ENCODE measurements at places on chromosomes 4 and X. TPM values are rescaled to one million over a fixed set of nuclear protein-coding genes. Genes with fewer than 3 reads are reported as not detected.
A peak's percentile ranks its signal among the peaks of the same experiment; 100 is the strongest.

GAGE13 gene
- not detected for total RNA-seq

MAGEC1 gene
- total RNA-seq: not detected

AWAT2 gene
- total RNA-seq: not detected

NKRF gene
- 13.6 TPM for total RNA-seq

LNX1 gene
- total RNA-seq: not detected

CCDC158 gene
- total RNA-seq: not detected

MTTP gene
- total RNA-seq: 12.0 TPM

LIN54 gene
- total RNA-seq: 20.8 TPM

NPY2R gene
- not detected for total RNA-seq

RBM46 gene
- total RNA-seq: not detected

GRCh38 chr4:114116861-114117260 lies 137.4 kb upstream of the ARSJ start:
- no peak for DNase-seq

GRCh38 chr4:88144048-88144447 lies 14.4 kb downstream of the ABCG2 start:
- no peak for DNase-seq

DNA sequence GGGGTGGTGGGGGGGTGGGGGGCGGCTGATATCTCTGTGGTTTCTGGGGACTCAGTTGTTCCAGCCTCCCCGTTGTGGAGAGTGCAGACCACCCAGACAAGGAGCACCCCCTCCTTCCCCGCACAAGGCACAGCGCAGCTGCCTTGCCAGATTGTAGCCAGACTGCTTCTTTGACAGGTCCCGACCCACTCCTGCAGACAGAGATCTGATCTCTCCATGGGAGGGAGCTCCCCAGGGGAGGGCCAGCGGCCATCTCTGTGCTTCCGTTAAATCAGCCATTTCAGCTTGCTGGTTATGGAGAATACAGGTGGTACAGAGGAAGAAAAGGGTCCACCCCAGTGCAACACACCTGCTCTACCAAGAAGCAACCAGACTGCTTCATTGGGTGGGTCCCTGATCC lies 80.8 kb downstream of the FGF16 start:
- DNase-seq: no peak

DNA sequence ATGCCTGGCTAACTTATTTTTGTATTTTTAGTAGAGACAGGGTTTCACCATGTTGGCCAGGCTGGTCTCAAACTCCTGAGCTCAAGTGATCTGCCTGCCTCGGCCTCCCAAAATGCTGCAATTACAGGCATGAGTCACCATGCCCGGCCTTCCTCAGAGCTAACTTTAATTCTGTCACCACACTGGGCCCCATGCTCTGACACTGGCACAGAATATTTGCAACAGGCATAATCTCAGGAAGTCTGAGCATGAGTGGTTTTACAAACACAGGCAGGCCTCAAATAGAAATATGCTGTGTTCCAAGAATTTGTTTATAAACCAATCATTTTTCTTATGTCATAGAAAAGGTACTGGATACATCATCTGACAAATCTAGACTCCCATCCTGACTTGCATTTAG lies 32.7 kb upstream of the FAM9C start:
- DNase-seq: no peak

- DNase-seq: no peak
Measured at GRCh38 chr4:155617296-155617695, 49.4 kb upstream of the GUCY1A1 start.

DNA sequence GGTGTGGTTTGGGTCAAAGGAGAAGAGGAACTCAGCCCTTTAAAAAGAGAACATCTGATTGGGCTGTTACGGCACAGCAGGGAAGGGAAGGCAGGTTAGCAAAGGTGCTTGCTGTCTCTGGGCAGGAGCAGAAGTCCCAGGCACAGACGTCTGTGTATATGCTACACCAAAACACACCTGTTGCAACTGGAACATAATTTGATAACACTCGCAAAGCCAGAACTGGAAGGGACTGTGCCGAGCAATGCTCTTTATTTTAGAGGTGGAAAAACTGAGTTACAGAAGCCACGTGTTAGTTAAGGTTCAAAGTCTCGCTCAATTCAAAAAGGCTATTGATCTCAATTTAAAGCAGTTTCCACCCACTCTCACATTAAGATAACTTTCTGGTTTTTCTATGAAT lies 2.2 kb upstream of the FAM114A1 start:
- DNase-seq: no peak

DNA sequence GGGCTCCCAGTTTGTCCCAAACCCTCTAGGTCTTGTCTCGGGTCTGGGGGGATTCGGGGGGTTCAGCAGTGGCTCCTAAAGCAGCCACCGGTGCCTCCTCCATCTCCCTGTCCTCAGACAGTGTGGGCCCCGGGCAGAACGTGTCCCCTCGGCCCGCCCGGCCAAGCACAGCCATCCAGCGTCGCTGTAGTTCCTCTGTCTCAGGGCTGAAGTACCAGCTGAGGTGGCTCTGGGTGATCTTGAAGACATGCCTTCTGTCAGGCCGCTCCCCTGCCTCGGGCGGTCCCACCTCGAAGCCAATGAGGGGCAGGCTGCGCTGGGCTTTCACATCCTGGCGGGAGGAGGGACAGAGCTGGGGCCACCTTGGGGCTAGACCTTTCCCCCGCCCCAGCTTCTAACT lies 5.9 kb downstream of the TSR2 start:
- no peak for DNase-seq

DNA sequence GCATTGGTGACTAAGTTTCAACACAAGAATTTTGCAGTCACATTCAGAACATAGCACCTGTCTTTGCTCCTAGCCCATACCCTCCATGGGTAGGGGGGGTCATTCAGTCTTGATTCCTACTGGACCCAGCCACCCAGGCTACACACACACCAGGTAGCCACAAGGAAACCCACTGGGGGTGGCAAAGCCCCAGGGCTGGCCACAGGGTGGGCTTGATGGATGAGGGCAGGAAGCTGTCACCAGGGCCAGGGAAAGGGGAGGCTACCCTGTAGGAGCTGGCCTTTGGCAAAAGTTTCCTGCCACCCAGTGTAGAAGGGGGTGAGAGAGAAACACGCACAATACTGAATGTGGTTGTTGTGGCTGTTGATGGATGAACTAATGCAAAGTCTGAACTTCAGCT lies 74.5 kb upstream of the NKX1-1 start:
- DNase-seq: no peak

DNA sequence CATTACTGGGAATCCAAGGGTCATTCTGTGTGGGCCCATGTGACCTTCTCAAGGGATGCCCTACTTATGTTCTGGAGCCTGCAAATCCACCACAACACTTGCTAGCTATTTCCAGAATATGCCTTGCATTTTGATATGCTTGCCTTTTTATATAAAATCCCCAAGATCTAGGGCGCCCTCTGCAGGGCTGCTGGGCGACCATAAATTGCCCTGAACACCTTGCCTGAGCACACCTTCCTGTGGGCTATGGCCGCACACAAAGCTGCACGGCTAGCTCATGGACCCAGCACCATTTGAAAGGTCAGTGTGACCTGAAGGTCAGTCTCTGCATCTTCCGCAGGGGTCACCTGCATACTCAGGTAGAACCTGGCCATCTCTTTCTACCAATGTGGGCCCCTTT lies 311.7 kb downstream of the NLGN4X start:
- no peak for DNase-seq

DNA sequence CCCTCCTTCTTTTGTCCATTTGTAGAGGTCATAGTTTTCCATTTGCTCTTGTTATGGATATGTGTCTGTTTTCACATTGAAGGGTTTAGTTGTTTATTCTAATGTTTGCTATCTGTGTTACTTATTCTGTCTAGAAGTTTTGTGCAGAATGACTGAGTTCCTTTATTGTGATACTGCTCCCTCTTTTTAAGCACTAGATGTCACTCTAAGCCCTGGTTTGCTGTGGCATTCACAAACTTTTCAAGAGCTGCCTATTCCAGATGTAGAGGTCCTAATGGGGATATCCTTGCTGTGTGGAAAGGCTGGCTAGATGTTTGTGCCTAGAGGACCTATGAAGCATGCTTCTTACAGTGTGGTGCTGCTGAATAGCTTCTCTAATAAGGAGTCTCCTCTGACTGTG lies 338.6 kb downstream of the SPIN4 start:
- DNase-seq: no peak

DNA sequence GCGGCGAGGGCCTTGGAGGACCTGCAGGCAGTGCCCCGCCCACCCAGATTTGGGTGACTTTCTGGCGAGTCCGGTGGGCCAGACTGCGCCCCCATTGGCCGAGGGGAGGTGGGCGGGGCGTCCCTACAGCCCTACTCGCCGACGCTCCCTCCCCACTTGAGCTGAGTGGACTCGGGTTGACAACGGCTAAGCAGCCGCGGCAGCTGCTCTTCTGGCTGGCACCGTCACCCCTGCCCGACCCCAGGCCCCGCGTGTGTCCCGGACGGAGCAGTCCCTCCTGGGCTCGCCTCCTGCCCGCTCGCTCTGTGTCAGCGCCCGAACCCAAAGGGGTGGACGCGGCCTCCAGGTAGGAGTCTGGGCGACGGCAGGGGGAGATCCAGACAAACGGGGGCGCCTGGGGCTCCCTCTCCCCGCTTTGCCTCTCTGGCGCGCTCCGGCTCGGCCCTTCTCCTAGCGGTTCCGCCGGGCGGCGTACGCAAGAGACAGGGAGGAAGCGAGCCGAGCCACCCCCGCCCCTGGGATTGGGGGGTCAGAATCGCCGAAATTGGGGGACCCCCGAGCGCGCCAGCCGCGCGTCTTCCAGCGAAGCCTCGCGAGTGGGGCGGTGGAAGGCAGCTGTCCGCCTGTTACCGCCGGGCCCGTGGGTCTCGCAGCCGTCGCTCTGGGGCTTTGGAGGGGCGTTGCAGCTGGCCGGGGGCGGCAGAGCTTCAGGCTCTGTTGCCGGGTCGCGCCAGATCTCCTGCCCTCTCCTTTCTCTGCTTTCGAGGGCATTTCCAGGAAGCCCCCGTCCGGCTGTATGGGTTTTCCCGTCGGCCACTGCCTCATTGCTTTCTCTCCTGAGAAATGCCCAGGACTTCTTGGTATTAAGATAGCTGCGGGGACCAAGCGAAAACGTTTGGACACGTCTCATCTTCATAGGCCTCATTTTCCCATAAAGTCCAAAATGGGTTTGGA lies 46.3 kb downstream of the STARD8 start:
- peak; percentile 25 for DNase-seq

GRCh38 chrX:117959045-117959444 lies 157.6 kb downstream of the KLHL13 start:
- DNase-seq: no peak

GRCh38 chr4:79526641-79527565 lies 118.9 kb upstream of the GK2 start:
- no peak for DNase-seq

DNA sequence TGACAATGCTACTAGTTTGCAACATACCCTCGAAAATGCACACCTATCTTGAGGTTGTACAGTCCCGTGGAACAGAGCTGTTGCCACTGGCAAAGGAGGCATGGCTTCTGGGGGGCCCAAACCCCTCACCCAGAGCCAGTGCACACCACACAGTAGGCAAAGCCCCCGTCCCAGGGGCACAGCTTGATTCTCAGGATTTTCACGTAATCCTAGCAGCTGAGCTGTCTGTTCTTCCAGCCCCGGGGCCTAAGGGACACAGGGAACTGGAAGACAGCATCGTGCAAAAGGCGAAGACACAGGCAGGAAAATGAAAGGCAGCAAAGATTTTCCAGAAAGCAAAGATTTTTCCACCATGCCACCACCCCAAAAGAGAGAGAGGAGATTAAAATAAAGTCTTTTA lies 77.2 kb downstream of the JAKMIP1 start:
- DNase-seq: no peak

- no peak for DNase-seq
Measured at GRCh38 chrX:78748846-78749245, 1.3 kb downstream of the LPAR4 start.

GRCh38 chrX:76428243-76429130 lies 977 bp downstream of the MAGEE1 start:
- no peak for DNase-seq

GRCh38 chrX:72676465-72676864 lies 37.6 kb downstream of the PHKA1 start:
- DNase-seq: no peak

DNA sequence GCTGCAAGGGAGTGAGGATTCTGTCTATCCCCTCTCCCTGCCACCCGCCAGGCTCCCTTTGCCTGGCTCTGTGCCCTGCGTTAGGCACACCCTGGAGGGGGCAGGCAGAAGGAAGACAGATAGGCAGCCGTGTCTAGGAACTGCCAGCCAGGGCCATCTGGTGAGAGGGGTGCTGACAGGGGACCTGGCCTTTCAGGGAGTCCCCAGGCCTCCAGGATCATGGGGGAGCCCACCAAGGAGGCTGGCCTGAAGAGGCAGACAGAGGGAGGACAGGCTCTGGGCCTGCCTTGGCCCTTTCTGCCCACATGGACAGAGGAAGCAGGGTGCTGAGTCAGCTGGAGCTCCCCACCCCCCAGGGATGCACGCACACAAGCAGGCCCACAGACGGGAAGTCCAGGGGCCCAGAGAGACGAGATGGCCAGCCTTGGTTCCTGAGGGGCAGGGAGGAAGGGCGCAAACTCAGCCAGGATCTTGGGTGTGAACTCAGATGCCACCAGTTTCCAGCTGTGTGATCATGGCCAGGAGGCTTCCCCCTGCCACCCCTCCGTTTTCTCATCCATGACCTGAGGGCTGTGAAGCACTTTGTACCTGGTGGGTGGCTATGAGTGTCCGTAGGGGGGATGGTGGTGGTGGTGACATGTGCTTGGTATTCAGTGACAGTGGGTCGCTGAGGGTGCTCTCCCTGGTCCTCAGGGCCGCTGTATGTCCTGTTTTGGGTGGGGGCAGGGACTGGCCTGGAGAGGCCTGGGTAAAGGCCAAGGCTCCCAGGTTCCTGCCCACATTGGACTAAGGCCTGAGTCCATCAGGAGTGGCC lies 1.8 kb downstream of the SH3BP2 start:
- no peak for DNase-seq

DNA sequence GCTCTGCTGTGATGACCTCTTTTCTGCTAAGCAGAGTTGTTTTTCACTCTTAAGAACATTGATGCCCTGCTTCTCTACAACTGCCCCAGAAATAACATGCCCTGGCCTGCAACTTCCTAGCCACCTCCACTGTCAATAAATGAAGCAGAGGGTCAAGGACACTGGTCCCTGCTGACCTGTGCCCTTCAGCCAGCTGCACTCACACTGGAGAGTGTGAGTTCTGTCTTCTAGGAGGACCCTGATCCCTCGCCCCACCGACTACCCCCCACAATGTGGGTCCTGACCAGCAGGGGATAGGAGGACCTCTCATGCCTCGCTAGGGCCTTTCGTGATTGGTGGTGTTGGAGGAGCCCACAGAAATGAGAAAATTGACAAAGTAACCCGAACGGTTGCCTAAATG lies 408.1 kb upstream of the GALNT7 start:
- DNase-seq: no peak

DNA sequence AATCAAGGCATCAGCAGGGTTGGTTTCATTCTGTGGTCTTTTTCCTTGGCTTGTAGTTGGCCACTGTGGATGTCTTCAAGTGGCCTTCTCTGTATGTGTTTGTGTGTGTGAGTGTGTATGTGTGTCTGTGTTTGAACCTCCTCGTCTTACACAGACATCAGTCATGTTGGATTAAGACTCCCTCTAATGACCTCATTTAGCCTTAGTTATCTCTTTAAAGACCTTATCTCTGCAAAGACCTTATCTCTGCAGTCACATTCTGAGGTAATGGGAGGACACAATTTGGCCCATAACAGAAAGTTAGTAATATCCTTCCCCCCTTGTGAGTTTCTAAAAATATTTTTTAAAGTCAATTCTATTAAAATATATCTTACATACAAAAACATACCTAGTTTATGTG lies 126.7 kb downstream of the EMCN start:
- no peak for DNase-seq
